ENCODE measurements at places on chromosomes 16 and 17. TPM values are rescaled to one million over a fixed set of nuclear protein-coding genes. Genes with fewer than 3 reads are reported as not detected.
A peak's percentile ranks its signal among the peaks of the same experiment; 100 is the strongest.

GRCh38 chr16:66204756-66205155, 161.7 kb upstream of the CDH5 start:
- DNase-seq, result no peak

DNA sequence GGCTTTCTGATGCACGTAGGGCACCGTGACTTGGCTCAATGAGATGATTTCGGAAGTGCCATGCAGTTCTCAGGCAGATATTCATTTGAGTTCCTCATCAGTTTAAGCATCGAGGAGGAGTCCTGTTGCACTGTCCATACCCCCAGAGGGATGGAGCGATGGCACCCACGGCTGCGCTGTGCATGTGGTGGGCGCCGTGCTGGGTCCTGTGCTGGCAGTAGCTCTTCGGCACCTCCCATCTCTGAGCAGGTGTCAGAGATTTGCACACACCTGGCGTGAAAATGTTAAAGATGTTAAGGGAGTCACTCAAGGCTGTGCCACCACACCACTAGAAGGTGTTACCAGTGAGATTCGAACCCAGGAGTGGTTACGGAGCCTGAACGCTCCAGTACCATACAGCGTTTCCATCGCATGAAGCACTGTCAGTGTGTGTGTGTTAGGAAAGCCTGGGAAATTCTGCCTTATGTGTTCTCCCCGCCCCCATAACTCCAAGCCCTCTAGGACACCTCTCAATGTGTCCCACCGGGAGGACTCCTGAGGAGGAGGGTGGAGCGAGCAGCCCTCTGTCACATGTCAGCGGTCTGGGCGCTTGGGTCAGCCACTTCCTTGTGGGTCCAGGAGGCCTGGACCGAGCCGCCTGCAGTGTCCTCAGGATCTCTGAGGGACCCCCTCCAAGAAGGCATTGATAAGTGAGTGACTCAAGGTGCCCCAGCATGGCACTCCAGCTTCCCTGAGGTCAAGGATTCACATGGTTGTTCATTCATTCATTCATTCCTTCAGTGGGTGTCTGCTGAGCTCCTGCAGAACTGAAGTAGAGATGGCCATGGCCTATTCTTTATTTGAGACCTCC, 3.8 kb downstream of the MRC2 start:
- no peak for DNase-seq

- no peak for DNase-seq
Measured at GRCh38 chr17:15954222-15954621, 9.3 kb downstream of the ADORA2B start.

- peak; percentile 93 for DNase-seq
Measured at GRCh38 chr17:59837308-59838051, 55.3 kb downstream of the TUBD1 start.

DNA sequence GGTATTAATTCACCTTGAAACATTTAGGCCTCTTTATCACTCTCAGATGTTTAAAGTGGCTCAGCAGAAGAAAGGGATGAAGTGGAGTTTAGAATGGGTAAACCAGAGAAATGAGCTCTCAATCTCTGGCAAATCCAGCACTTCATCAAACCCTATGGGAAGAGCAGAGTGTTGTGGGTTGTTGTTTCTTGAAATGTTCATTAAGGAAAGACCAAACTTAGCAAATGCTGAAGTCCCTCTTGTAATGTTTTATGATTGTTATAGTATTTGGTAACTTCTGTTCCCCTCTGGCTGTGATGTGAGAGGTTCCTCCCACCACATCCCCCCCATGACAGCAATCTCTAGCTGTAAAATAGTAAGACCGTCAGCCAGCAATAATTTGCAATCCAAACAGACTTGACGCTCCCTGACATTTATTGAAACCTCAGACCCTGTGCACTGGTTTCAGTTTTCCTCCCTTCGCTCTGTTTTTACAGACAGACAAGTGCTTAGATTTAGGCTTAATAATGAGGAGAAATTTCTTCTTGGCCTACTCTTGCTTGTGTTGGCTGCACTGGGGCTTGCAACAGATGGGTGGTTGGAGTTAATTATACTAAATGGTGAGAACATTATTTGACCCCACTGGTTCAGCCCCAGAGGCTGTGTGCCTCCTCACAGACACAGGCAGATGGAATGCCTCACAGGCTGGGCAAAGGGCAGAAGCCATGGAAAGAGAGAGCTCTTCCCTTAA, 609.4 kb upstream of the SOX9 start:
- DNase-seq, result no peak

DNA sequence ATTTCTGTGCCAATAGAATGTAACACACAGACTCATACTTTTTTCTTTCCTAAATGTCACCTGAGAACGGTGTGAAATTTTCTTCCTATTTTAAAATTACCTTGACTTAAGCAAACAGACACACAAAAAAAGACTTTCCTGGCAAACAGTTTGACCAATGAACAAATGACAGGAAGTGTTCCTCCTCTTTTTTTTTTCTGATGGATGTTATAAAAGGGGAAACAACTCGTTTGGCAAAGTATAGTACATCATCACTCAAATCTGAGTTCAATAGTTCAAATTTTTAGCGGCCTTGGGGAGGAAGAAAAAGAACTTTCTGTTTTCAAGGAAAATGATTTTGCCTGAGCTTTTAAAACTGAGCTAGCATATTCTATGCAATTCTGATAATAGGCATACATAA, 19.8 kb downstream of the HS3ST3A1 start:
- DNase-seq, result no peak

- no peak for DNase-seq
Measured at GRCh38 chr17:77245162-77245926, 104.6 kb downstream of the SEC14L1 start.

DNA sequence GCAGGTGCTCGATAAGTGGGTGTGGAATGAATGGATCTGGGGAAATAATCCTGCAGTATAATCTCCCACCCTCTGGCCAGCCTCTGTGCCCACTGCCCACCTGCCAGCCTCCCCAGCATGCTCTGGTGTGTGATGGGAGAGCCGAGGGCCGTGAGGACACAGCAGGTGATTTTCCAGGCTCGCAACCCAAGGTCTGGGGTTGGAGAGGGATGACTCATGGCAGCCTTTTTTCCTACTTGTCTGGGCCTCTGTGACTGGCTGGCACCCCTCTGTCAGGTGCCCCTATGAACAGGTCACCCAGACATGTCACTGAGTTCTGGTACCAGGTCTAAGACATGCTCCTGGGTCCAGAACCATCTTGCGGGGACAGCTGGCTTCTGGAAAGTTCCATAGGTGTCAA, 385.7 kb upstream of the TNRC6C start:
- no peak for DNase-seq

- no peak for DNase-seq
Measured at GRCh38 chr17:13634021-13634420, 32.3 kb upstream of the HS3ST3A1 start.

ZNF385C gene
- polyA plus RNA-seq, result 3.0 TPM

PDILT gene
- not detected for polyA plus RNA-seq

PPP1R1B gene
- polyA plus RNA-seq, result 50.3 TPM

FOXJ1 gene
- 33.9 TPM for polyA plus RNA-seq

CIBAR2 gene
- 5.4 TPM for polyA plus RNA-seq

SLC35B1 gene
- 66.5 TPM for polyA plus RNA-seq

ADGRG1 gene
- 15.0 TPM for polyA plus RNA-seq

CACNG5 gene
- polyA plus RNA-seq, result not detected

WNT3 gene
- polyA plus RNA-seq, result 2.3 TPM

Measured in right lung (tissue), 10 donors.